Motor neuron (in vitro differentiated cells): ENCODE measurements at places on chromosomes 1 and 21. TPM values are rescaled to one million over a fixed set of nuclear protein-coding genes. Genes with fewer than 3 reads are reported as not detected.

The PADI3 gene
- total RNA-seq, result 0.14 and 0.29 TPM in 2 replicates

The PDC gene
- 0.64 and 1.1 TPM in 2 replicates for total RNA-seq

The ARHGAP30 gene
- total RNA-seq, result 1.0 and 1.2 TPM in 2 replicates

The SELL gene
- total RNA-seq, result 0.76 and 1.5 TPM in 2 replicates

The C1orf141 gene
- 0.33 and 0.39 TPM in 2 replicates for total RNA-seq

The SH2D2A gene
- total RNA-seq, result 0.71 and 1.3 TPM in 2 replicates

The TSSK3 gene
- total RNA-seq, result 5.0 and 6.9 TPM in 2 replicates

The CRP gene
- total RNA-seq, result 0.90 and 1.4 TPM in 2 replicates

The PRAMEF12 gene
- 0.24 TPM in 1 of 2 replicates, not detected in the other for total RNA-seq

The PLPP3 gene
- 171 and 175 TPM in 2 replicates for total RNA-seq
